ENCODE measurements at places on chromosomes 6 and 20.

DNA sequence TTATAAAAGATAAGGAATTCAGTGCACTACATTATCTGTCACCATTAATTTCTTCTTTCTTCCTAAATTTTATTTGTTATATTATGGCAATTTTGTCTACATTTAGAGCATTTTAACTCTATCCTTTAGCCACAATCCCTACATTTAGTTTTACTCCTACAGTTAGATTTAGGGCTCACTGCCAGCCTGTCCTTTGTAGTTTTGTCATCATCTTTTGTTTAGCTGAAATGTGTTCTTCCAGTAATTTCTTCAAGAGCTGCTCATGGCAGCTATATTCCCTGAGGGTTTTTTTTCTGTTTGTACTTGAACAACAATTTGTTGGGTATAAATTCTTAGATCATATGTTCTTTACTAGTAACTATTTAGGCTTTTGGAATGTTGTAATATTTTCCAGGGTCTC lies 72.7 kb upstream of the B3GAT2 start:
- DNase-seq = no peak

DNA sequence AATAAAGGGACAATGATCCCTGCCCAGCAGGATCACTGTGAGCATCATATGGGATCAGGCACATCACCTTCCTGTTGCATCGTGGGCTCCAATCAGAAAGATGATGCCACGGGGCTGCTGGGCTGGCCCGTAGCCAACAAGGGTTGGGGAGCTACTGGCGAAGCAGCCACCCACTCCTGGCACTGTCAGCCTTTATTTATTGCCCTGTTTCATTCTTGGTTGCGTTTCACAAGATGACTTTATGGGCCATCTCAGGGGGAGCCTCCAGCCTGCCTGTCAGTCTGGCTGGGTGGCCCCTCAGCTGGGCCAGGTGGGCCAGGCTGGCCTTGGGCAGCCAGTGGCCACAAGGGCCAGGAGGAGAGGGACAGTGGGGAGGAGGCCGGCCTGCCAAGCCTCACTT lies 17.3 kb downstream of the VSTM2L start:
- DNase-seq = no peak

GRCh38 chr6:135890876-135891275 lies 39.4 kb downstream of the PDE7B start:
- no peak for DNase-seq

- DNase-seq = no peak
Measured at GRCh38 chr6:149139782-149140136, 177.8 kb upstream of the TAB2 start.
